ENCODE measurements at places on chromosomes 5 and 9.

GRCh38 chr9:18478501-18479361, 4.8 kb downstream of the ADAMTSL1 start:
- no peak for DNase-seq

GRCh38 chr5:179608131-179608581, 15.3 kb downstream of the HNRNPH1 start:
- no peak for DNase-seq

- DNase-seq = no peak
Measured at GRCh38 chr9:21399956-21400355, 9.0 kb upstream of the IFNA8 start.

GRCh38 chr5:816176-816575, 31.6 kb upstream of the ZDHHC11B start:
- DNase-seq = no peak

DNA sequence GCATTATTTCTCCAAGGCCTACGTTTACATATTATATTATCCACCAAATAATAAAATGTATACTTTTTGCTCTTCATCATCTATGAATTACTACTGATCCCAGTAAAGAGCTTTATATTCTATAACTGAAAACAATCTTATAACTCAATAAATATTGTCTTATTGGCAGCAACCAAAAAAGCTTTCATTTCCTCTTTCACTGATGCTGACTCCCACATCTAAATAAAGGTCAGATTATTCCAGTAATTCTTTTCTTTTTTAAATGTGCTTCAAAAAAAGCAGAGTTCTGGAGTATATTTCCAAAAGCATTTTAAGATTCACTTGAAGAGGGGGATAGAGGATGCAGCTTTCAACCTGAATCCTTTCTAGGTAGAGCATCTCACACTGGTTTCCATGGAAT, 75.3 kb upstream of the NR4A3 start:
- DNase-seq = no peak

DNA sequence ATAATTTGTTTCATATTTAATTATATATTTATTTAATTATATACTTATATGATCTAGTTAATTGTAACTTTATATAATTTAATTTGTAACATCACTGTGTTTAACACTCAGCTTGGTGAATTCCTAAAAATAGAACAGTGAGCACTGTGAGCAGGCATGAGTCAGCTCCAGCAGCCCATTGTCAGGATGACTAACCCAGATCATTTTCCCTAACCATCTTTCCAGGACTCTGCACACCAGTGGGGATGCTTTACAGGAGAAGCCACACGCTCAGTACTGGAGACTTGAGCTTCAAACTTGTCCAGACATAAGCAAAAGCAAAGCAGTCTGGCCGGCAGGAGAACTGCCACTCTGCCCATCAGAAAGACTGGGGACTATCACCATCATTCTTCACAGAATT, 446.2 kb upstream of the TRPC7 start:
- DNase-seq = no peak

- DNase-seq = no peak
Measured at GRCh38 chr9:21609506-21609905, 127.4 kb upstream of the IFNE start.
